Activated T-helper 17 cell treated with anti-CD3 and anti-CD28 coated beads, Interleukin-2, amount 50 U/mL, for 72 hours (primary cell): ENCODE measurements at places on chromosomes 6 and 20. TPM values are rescaled to one million over a fixed set of nuclear protein-coding genes. Genes with fewer than 3 reads are reported as not detected.

- no peaks in the 10 kb centered on the region for H3K27me3 ChIP-seq
- H3K4me3 ChIP-seq = peak overlapping the region; percentile 88
These were observed 1.6 kb downstream of the FBXO5 start for GRCh38 chr6:152981219-152981618.

DNA sequence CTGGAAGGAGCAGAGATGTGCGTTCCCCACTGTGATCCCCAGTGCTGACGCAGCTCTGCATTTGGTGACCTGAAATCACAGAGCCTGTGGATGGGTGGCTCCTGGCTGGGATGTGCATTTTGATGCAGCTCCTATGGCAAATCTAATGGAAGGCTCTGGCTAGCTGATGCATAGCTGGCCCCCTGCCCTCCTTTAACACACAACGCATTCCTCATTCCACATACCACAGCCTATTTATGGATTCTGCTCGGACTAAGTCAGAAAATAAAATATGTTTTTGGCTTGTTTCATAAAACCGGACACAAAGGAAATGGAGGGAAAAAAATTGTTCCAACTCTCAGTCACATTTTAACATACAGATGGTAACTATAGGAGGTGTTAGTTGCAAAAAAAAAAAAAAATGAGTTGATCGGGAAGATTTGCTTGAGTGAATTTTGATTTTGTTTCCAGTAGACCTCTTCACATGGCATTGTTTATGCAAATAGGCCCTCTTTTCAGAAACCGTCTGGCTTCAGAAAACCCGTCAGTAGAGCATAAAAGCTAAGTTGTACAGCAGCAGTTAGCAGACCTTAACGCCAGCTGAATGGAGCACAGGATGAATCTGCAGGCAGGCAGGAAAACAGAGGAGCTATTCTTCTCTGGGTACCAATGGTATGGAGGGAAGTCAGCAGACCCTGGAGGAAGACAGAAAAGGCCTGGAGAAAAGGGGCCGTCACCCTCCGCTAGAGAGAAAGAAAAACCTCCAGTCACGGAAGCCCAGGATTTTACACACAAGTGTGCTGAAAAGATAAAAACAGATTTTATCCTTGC lies 215.4 kb downstream of the HDGFL1 start:
- H3K27ac ChIP-seq = no peak overlapping the region
- no peaks in the 10 kb centered on the region for H3K36me3 ChIP-seq
- no peak overlapping the region for H3K4me3 ChIP-seq

Gene SLC26A8
- total RNA-seq = not detected

Gene FGD2
- total RNA-seq = 8.3 TPM
